ENCODE measurements at places on chromosomes 6 and 20. TPM values are rescaled to one million over a fixed set of nuclear protein-coding genes. Genes with fewer than 3 reads are reported as not detected.

Gene ZBTB24
- total RNA-seq = 4.5 TPM

Gene ZNF311
- total RNA-seq = 0.40 TPM

Gene GFOD1
- total RNA-seq = 21.8 TPM

Gene NQO2
- 21.5 TPM for total RNA-seq

Gene TSPO2
- total RNA-seq = not detected

Gene TUBB1
- not detected for total RNA-seq

Gene PAK5
- total RNA-seq = not detected

Gene CDH22
- total RNA-seq = not detected

Gene FOXS1
- not detected for total RNA-seq

Gene MTCH1
- total RNA-seq = 253 TPM

Gene MYB
- 4.4 TPM for total RNA-seq

Gene PFDN6
- 153 TPM for total RNA-seq

Gene NMBR
- not detected for total RNA-seq

Gene XKR7
- total RNA-seq = not detected

Gene SLC17A5
- total RNA-seq = 5.2 TPM

Gene MLN
- not detected for total RNA-seq

Gene DNAAF9
- 2.5 TPM for total RNA-seq

Gene TSBP1
- total RNA-seq = not detected

Gene SLC44A4
- 4.9 TPM for total RNA-seq

Gene RIMS4
- 0.04 TPM for total RNA-seq

Gene LY6G5C
- total RNA-seq = 1.6 TPM

Gene C6orf118
- total RNA-seq = not detected

Gene SLC13A3
- not detected for total RNA-seq

Gene ZSCAN31
- 10.7 TPM for total RNA-seq

Gene CLIC5
- not detected for total RNA-seq

Gene DAAM2
- not detected for total RNA-seq

Gene IRAK1BP1
- total RNA-seq = 3.4 TPM

Gene PET117
- 31.2 TPM for total RNA-seq

Gene LPA
- not detected for total RNA-seq

Gene RAD21L1
- 0.11 TPM for total RNA-seq

Gene THBS2
- not detected for total RNA-seq

Gene HRH3
- total RNA-seq = not detected

Gene RSPH4A
- not detected for total RNA-seq

Gene GUCA1A
- total RNA-seq = not detected

Gene COX7A2
- total RNA-seq = 172 TPM

Gene OXT
- total RNA-seq = not detected

Gene MPIG6B
- not detected for total RNA-seq

Gene SNAP25
- not detected for total RNA-seq

Gene BTBD9
- 4.3 TPM for total RNA-seq

Gene CDK19
- total RNA-seq = 4.2 TPM

Gene MYO6
- total RNA-seq = 10.2 TPM

Gene CD40
- 5.0 TPM for total RNA-seq

Measured in PC-3 (cell line).